Activated CD4-positive, alpha-beta memory T cell treated with anti-CD3 and anti-CD28 coated beads for 36 hours (primary cell): ENCODE measurements at places on chromosomes 16 and 17. TPM values are rescaled to one million over a fixed set of nuclear protein-coding genes. Genes with fewer than 3 reads are reported as not detected.
A peak's percentile ranks its signal among the peaks of the same experiment; 100 is the strongest.

The STX1B gene
- 0.92 TPM for total RNA-seq

DNA sequence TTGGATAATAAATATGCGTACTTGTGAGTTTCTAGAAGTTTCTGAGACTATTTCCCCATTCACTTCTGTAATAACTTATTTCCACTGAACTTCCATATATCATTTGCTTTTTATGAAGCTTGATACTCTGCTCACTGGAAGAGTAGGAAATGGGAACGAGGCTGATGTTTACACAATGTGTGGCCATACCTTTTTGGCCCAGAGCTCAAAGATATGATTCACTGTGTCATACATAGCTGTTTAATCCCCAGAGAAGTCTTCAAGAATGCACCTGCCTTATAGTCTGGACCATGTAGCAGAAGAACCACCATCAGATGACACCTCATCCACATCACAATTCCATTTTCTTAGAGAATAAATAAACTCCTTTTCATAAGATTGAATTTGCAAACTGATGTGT lies 40.3 kb upstream of the TEKT3 start:
- DNase-seq, result no peak

DNA sequence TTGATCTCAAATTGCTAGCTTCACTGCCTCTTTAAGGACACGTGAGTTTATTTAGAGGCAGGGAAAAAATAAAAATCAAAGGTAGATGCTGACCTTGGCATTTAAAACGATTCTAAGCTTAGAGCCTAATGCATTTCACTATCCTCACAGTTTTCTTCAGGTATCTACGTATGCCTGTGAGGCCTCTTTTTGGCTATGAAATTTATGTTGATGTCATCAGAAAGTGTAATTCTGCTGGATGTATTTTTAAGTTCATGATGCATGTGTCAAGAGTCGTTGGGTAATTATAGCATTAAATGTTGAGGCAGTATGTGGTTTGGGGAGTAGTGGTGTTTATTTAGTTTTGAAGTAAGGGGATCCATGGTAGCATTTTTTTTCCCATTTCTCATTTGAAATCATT lies 4.2 kb upstream of the KRTAP3-2 start:
- no peak for DNase-seq

GRCh38 chr17:39122991-39123390 lies 28.4 kb downstream of the PLXDC1 start:
- DNase-seq, result no peak

The CLEC16A gene
- total RNA-seq, result 26.7 TPM

The STRADA gene
- 69.7 TPM for total RNA-seq

GRCh38 chr17:58107306-58107705 lies 24.1 kb downstream of the DYNLL2 start:
- DNase-seq, result no peak

GRCh38 chr17:19341641-19342610 lies 20.6 kb downstream of the B9D1 start:
- DNase-seq, result peak; percentile 5

- no peak for DNase-seq
Observed at GRCh38 chr17:61205931-61206330, 193.7 kb upstream of the TBX2 start.

GRCh38 chr17:17675925-17676534 lies 5.2 kb upstream of the RAI1 start:
- peak; percentile 40 for DNase-seq

The CNTNAP1 gene
- total RNA-seq, result 1.8 TPM

GRCh38 chr17:1711804-1712203 lies 1.6 kb upstream of the TLCD2 start:
- DNase-seq, result no peak

- DNase-seq, result peak; percentile 13
Observed at GRCh38 chr16:73735018-73735417, 561.6 kb upstream of the PSMD7 start.

DNA sequence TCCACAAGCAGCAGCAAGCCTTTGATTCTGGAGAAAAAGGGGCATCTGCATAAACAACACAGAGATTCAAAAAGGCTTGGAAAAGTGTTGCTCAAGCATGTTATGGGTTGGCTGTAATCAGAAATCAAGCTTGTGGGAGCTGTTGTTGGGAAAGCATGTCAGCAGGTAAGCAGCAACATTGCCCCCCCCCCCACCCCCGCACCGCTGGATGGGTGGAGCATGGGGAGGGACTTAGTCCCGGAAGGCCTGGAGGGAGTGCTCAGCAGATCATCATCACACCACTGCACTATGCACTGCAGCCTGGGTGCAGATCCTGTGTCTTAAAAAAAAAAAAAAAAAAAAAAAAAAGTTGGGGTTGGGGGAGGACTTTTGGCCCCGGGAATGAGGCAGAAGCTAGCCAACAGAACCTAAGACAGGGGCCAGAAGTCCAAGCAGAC lies 16.8 kb upstream of the AKAP1 start:
- DNase-seq, result peak; percentile 34

DNA sequence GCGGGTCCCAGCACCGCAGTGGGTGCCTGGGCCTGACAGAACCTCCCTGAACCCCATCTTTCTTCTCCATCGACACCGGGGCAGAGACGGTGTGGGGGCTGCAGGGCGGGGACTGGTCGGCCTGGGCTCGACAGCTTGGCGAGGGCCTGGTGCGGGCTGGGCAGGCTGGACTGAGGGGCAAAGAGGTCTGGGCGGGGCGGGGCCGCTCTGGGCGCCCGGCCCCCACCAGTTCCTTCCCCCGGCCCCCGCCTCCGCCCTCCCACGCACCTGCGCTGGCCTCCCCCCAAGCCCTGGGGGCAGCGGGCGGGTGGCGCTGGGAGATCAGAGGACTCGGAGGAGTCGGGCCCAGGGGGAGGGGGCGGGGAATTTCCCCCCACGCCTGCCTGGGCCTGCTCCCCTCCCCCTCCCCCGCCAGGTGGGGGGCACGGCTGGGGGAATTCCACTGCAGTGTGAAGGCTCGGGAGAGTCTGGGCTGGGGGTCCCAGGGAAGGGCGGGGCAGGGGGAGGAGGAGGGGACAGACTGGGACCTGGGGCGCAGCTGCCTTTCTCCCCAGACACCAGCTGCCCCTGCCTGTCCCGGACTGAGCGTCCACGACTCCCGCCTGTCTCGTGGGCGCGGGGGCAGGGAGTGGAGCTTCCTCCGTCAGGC lies 877 bp upstream of the KREMEN2 start:
- no peak for DNase-seq

- DNase-seq, result peak; percentile 62
Observed at GRCh38 chr16:31505483-31505882, 2.7 kb downstream of the RUSF1 start.

The KRTAP1-5 gene
- total RNA-seq, result not detected

The TBC1D3C gene
- 0.21 TPM for total RNA-seq

DNA sequence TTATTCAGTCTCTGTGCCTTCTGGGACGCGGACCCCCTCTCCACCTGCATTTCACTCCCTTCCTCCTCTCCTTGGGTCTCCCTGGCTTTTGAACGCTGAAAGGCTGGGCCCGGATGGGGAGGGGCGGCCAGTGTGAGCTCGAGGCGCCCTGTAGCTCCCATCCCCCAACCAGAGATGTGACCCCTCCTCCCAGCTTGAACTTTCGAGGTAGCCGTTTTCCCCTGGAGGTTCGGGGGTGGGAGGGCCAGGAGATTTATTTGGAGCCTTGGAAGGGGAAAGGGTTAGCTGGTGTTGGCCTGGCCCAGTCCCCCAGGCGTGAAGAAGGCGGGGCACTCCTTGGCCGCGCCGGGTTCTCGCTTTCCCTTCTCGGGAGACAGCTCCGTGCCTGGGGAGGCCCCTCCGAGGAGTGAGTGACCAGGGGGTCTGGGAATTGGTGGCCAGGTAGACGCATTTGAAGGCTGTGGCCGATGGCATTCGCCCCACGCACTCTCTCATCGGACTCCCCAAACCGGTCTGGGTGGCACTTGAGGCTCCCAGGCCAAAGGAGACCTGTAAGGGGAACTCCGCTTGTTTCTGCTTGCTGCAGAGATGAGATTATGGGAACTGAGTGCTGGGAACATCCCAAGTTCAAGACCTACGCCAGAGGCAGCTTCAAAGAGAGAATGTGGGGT lies 942 bp downstream of the LDAF1 start:
- peak; percentile 31 for DNase-seq

GRCh38 chr17:4520060-4520893 lies 21.6 kb downstream of the SPNS2 start:
- DNase-seq, result no peak

GRCh38 chr17:58580671-58581070 lies 66.2 kb upstream of the MTMR4 start:
- DNase-seq, result no peak

DNA sequence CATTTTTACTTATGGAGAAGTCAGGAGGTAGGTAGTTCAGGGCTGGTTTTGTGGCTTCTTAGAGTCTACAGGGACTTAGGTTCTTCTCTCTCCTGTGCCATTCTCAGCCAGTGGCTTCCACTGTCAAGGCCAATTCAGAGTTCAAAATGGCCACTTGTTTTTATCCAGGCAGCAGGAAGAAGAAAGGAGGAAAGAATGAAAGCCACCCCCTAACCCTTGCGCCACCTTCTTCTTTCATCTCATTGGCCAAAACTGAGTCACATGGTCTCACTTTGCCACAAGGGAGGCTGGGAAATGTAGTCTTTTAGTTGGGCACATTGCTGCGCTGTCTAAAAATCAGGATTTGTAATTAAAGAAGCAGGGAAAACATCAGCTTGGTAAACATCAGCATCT lies 60.8 kb upstream of the MED9 start:
- DNase-seq, result peak; percentile 51

DNA sequence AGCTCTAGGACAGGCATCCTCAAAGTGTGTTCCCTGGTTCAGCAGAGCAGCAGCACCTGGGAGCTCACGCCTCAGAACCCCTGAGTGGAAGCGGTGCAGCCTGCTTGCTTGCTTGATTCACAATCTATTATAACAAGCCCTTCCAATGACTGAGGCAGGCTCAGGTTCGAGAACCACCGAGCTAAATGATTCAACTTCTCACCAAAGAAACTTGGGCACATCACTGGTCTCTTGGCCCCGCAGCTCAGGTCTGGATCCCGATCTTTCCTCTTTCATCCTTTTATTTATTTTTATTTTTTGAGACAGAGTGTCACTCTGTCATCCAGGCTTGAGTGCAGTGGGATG lies 24.5 kb downstream of the CLUH start:
- DNase-seq, result no peak

- no peak for DNase-seq
Observed at GRCh38 chr16:5461574-5461973, 364.0 kb upstream of the EEF2KMT start.

The CSHL1 gene
- total RNA-seq, result not detected

GRCh38 chr16:86027373-86028126 lies 128.6 kb downstream of the IRF8 start:
- no peak for DNase-seq

GRCh38 chr17:56532926-56533325 lies 60.6 kb upstream of the NOG start:
- no peak for DNase-seq

DNA sequence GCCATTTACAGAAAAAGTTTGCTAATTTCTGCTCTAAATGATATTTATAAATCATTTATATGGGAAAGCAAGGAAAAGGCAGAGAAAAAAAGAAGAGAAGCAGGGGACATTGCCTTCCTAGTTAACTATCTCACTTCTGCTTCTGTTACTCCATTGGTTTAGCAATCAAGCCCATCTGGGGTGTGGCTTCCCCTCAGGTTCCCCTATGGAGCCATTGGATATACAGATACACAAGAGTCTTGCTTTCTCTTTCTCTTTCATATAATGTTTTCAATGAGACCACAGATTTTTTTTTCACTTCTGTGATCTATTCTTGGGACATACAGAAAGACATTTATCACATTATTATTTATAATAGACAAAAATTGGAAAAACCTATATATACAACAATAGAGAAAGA lies 105.6 kb upstream of the TOM1L1 start:
- DNase-seq, result no peak

The CBLN1 gene
- total RNA-seq, result not detected

DNA sequence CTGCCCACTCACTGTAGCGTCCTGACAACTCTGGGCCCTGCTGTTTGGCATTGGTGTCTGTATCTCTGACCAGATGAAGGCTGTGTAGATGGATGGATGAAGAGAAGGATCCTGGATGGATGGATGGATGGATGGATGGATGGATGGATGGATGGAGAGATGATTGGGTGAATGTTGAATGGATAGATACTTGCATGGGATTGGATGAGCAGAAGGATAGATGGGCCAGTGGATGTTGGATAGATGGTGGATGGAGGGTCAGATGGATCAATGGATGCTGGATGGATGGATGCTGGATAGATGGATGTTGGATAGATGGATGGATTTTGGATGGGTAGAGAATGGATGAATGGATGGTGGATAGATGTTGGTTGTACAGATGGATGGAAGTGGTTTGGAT lies 179.6 kb upstream of the GSE1 start:
- DNase-seq, result no peak

GRCh38 chr17:42436391-42436790 lies 13.3 kb upstream of the CAVIN1 start:
- DNase-seq, result no peak

- no peak for DNase-seq
Observed at GRCh38 chr17:82698974-82699442, 510 bp upstream of the RAB40B start.

The DOC2A gene
- 0.33 TPM for total RNA-seq

DNA sequence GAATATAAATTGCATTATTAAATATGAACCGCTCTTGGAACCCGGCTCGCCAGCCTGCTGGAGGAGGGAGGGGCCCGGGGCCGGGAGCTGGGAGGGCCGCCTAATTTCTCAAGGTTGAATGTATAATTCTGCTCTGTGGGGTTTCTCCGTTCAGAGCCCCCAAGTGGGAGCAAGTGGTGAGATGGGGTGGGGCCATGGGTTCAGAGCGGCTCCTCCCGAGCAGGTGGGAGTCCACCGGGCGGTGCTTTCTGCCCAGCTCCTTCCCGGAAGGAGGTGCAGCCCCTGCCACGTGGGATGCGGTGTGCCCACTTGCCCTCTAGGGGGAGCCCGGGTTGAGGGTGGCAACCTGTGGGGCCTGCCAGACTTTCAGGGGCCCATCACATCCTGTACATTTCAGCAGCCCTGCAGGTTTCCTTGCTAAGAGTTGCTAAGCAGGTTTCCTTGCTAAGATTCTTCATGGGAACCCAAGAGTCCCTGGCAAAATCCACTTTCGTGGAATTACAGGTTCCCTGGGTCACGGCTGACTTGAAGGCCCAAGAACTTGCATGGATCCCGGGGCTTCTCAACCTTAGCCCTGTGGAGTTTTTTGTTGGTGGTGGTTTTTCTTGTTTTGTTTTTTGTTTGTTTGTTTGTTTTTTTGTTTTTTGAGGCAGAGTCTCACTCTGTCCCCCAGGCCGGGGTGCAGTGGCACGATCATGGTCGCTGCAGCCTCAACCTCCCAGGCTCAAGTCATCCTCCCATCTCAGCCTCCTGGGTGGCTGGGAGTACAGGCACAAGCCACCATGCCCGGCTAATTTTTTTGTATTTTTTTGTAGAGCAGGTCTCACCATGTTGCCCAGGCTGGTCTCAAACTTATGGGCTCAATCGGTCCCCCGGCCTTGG lies 196.7 kb upstream of the GSE1 start:
- peak; percentile 87 for DNase-seq
